ENCODE measurements at places on chromosomes 16 and 17.

GRCh38 chr17:78986048-78986648 is 6.4 kb upstream of the LGALS3BP start:
- no peak for DNase-seq

- peak; percentile 84 for DNase-seq
Measured at GRCh38 chr17:38608648-38609047, 2.9 kb upstream of the SRCIN1 start.

DNA sequence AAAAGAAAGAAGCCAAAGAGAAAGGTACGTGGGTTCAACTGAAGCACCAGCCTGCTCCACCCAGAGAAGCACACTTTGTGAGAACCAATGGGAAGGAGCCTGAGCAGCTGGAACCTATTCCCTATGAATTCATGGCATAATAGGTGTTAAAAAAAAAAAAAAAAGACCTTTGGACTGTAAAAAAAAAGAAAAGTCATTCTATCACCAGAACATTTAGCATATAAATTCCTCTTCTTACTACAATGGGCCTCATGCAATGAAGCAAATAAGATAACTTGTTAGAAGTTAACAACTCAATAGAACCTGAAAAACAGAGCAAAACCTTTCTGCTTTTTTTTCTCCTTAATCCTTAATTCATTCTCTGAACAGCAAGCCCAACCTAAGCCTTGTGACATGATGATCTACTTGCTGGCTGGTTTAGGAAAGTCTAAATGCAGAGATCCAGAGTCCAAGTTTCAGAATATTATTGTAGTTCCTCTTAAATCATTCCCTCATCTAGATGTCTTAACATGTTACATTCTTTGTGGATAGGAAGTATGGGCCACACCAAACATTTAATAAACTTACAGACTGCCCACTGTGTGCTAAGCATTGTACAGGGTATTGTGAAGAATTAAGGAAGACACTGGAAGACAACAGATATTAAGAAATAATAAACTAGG is 45.4 kb downstream of the BRCA1 start:
- peak; percentile 46 for DNase-seq

DNA sequence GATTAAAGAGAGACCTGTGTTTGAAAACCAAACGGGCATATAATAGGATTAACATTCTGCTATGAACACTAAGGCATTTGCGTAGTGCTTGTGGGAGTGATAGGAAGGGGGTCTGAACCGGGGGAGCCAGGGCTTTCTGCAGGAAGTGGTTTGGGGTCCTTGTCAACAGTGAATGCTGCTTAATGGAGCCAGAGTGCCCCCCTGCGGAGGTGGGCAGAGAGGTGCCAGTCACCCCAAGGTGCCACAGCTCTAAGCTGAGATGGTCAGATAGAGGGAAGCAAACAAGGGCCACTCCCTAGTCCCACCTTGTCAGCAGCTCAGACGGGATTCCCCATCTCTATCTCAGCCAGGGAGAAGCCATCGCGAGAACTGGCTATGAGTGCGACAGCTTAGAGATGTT is 17.7 kb downstream of the NAA60 start:
- no peak for DNase-seq

- DNase-seq: no peak
Measured at GRCh38 chr16:66846831-66847230, 2.6 kb downstream of the CA7 start.

GRCh38 chr16:49837688-49838410 is 18.1 kb downstream of the ZNF423 start:
- DNase-seq: no peak

- DNase-seq: peak; percentile 91
Measured at GRCh38 chr17:61862975-61863800, at the start of gene BRIP1. BRIP1 (minus strand) TSS chr17:61863528; CDS start chr17:61861539, 1,989 bp downstream.

DNA sequence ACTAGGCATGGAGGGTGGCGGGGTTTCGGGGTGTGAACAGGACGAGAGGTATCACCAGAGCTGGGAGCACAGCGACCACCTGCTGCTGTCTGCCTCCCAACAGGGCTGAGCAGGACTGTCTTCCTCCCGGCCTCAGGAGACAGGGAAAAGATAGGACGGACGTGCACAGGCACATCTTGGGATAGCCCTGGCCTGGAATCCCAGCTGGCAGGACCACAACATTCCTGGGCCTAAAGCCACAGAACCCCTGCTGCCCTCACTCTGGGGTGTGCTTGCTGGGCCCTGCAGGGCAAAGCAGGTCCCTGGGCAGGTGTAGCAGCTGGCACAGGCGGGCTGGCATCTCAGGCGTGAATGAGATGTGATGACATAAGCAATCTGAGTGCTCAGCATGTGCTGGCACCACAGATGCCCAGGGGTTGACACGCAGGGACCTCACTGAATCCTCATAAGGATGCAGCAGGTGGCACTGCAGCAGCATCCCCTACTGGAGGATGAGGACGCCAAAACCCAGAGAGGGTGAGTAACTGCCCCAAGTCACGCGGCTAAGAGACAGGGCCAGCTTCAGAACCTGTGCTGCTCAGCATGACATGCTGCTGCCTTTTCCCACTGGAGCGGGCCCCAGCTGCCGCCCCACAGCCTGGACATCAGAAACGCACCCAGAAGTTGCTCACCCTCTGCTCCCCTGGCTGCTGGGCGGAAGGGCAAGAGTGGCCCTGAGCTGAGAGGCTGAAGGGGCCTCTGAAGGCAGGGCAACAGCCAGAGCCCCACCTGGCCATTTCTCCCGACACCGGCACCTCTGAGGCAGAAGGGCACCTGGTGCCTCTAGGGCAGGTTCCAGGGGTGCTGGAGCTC is 7.1 kb downstream of the CORO7 start:
- peak; percentile 16 for DNase-seq

Data from mucosa of descending colon (tissue), 3 donors.